RWPE2 (cell line): ENCODE measurements at places on chromosomes 1 and 21.

- DNase-seq = no peak
Measured at GRCh38 chr1:64474665-64475439, 4.9 kb downstream of the CACHD1 start.

DNA sequence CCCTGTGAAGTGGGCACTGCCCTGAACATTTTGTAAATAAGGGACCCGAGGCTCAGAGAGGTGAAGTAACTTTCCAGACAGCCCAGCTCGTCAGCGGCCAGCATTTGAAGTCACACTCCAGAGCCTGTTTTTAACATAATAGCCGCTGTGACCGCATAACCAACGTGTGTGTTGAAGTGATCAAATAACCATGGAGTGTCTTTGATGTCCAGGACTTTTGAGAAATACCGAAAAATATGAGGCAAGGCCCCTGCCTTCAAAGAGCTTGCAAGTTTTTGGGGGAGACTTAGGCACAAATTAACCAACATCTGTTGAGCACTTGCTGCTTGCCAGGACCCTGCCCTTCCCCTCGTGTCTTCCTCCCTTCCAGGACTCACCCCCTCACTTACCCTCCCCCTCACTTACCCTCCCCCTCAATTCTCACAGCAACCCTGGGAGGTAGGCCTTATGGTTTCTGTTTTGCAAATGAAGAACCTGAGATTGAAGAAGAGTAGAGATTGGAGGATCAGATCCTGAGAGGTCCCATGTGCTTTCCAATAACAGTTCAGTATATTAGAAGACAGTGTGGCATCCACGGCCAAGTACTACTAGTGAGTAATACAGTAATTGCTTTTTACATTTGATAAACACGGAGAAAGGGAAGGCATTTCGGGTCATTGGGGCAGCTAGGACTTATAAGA lies 1.3 kb upstream of the SLC16A1 start:
- DNase-seq = no peak

DNA sequence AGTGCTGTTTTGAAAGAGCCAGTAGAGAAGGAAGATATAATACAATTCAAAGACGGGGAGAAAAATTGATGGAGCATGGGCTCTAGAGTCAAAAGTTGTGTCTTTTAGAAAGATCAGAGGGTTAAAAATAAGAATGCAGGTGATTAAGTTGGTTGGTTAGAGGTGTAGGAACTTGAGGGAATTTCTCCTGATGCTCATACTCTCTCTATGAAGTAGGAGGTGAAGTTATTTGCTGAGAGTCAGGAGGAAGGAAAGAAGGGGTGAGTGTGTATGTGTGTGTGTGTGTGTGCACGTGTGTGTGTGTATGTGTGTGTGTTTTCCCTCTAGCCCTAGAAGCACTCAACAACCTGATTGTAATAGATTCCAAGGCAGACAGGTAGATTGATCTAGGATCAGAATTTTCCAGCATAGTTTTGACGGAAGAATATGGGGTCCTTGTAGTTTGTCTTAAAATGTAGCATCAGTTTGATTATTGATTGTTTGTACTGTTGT lies 88.3 kb upstream of the MACF1 start:
- no peak for DNase-seq

DNA sequence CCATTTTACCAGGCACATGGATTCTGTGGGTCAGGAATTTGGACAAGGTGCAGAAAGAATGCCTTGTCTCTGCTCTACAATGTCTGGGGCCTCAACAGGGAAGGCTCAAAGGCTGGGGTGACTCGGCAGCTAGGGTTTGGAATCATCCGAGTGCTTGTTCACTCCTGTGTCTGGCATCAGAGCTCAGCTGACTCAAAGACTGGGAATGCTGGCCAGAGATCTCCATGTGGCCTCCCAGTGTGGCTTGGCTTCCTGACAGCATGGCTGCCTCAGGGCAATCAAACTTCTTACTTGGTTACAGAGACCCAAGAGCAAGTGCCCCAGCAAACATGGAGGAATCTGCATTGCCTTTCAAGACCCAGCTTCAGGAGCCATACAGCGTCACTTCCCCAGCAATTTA lies 110.5 kb downstream of the TOMM20 start:
- DNase-seq = peak; percentile 80

DNA sequence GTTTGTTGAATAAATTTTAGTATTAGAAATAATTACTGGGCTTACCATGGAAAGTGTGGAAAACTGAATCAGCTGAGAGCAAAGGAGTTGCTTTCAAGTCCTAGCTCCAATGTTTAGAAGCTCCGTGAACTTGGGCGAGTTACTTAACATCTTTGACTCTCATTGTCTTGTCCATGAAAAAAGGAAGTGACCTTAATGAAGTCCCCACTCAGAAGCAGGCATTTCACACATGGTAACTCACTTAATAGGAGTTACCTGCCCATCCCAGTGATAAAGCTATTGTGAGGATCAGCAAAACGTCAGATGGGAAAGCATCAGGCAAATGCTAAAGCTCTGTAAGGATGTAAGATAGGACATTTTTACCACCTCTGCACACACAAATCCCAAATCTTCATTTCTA lies 34.0 kb upstream of the GADD45A start:
- no peak for DNase-seq
